ENCODE measurements at places on chromosomes 11 and 22. TPM values are rescaled to one million over a fixed set of nuclear protein-coding genes. Genes with fewer than 3 reads are reported as not detected.

DNA sequence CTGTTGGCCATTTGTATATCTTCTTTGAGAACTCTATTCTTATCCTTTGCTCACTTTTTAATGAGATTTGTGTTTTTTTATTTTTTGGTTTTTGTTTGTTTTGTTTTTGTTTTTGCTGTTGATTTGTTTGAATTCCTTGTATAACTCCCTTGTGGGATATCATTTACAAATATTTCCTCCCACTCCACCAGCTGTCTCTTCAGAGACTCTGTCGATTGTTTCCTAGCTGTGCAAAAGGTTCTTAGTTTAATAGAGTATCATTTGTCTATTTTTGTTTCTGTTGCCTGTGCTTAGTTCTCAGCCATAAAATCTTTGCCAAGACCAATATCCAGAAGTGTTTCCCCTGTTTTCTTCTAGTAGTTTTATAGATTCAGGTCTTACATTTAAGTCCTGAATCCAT lies 82.4 kb downstream of the ARHGAP32 start:
- H3K4me1 ChIP-seq = no peaks in the 10 kb centered on the region
- no peak overlapping the region for H3K4me3 ChIP-seq
- H3K27me3 ChIP-seq = no peaks in the 10 kb centered on the region
- H3K27ac ChIP-seq = no peak overlapping the region
- no peak for DNase-seq
- no peaks in the 10 kb centered on the region for H3K36me3 ChIP-seq

- no peak overlapping the region for H3K27ac ChIP-seq
- no peak for DNase-seq
- H3K36me3 ChIP-seq = no peaks in the 10 kb centered on the region
- H3K4me1 ChIP-seq = no peaks in the 10 kb centered on the region
- no peaks in the 10 kb centered on the region for H3K27me3 ChIP-seq
Observed at GRCh38 chr11:2256951-2257700, 13.3 kb downstream of the ASCL2 start.

DNA sequence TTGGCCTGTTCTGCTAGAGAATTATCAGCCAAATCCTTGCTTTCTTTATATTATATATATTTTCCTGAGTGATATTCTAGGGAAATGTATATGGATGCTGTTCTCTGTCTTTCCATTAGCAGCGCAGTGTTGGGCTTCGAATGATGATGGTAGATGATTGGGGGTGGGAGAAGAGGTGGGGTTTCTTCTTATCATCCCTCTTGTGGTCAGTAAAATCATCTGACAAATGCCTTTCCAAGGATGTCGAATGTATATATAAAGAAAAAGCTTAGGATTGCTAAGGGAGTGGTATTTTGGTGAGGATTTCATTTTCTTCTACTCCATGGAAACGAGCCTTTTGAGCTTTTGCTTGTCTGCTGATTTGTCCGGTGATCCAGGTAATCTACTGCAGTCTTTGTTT lies 48.9 kb downstream of the ARHGEF12 start:
- H3K4me1 ChIP-seq = peaks cover 74% of the 10 kb centered on the region
- H3K27me3 ChIP-seq = no peaks in the 10 kb centered on the region
- no peak for DNase-seq

GRCh38 chr11:24622262-24622661 lies 125.4 kb downstream of the LUZP2 start:
- H3K27ac ChIP-seq = no peak overlapping the region
- H3K4me1 ChIP-seq = no peaks in the 10 kb centered on the region
- no peak overlapping the region for H3K4me3 ChIP-seq
- no peaks in the 10 kb centered on the region for H3K27me3 ChIP-seq

DNA sequence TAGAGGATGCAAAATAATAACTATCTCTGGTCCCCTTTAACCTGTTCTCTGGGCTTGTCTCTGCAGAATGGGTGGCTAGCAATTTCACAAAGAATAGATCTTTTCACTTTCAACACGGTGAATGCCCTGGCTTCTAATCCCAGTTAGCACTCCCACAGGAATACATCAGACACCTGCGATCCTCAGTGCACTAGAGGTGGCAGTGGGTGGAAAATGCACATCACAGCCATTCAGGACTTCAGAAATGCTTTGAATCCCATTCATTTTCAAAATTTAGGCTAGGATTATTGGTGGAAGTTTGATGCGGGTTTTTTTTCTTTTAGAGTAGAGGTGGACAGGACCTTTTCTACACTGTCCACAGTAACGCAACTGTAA lies 55.1 kb downstream of the OPCML start:
- H3K27ac ChIP-seq = no peak overlapping the region
- H3K27me3 ChIP-seq = no peaks in the 10 kb centered on the region
- DNase-seq = no peak
- no peaks in the 10 kb centered on the region for H3K4me1 ChIP-seq
- H3K36me3 ChIP-seq = no peaks in the 10 kb centered on the region

Gene SLC22A6
- total RNA-seq = not detected

DNA sequence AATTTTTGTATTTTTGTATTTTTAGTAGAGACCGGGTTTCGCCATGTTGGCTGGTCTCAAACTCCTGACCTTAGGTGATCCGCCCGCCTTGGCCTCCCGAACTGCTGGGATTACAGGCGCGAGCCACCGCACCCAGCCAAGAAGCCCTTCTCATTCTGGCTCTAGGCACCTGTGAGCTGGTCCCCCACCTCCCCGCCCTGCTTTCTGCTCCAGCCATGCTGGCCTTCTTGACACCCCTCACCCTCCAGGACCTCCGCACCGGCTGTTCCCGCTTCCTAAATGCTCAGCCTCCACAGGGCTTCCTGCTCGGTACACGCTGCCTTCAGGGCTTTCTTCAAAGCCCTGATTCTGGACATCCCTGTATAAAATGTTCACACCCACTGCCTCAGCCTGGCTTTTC lies 5.5 kb upstream of the FXYD2 start:
- peaks cover 12% of the 10 kb centered on the region for H3K4me1 ChIP-seq
- no peaks in the 10 kb centered on the region for H3K27me3 ChIP-seq
- DNase-seq = no peak
- H3K36me3 ChIP-seq = no peaks in the 10 kb centered on the region
- no peak overlapping the region for H3K27ac ChIP-seq

DNA sequence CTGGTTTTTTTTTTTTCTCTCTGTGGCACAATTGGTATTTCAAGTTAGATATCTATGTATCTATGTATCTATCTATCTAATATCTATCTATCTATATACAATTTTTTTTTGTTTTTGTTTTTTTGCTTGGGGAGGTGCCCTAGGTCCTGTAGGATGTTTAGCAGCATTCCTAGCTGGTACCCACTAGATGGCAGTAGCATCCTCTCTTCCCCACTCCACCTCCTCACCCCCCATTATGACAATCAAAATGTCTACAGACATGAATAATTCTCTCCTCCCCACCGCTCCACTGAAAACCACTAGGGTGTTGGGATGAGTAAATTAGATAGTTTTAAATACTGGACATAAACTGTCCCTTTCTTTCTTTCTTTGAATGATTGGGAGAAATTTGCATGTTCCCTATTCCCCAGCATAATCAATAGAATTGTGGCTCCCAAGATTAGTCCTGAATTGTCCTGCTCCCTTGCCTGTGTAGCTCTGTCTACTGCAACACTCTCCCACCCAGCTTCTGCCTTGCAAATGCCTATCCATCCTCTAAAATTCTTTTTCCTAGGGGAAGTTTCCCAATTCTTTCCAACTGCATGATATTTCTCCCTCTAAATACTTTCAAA lies 1152.4 kb downstream of the LRRC4C start:
- DNase-seq = no peak
- no peak overlapping the region for H3K27ac ChIP-seq
- no peaks in the 10 kb centered on the region for H3K27me3 ChIP-seq
- no peaks in the 10 kb centered on the region for H3K4me1 ChIP-seq

DNA sequence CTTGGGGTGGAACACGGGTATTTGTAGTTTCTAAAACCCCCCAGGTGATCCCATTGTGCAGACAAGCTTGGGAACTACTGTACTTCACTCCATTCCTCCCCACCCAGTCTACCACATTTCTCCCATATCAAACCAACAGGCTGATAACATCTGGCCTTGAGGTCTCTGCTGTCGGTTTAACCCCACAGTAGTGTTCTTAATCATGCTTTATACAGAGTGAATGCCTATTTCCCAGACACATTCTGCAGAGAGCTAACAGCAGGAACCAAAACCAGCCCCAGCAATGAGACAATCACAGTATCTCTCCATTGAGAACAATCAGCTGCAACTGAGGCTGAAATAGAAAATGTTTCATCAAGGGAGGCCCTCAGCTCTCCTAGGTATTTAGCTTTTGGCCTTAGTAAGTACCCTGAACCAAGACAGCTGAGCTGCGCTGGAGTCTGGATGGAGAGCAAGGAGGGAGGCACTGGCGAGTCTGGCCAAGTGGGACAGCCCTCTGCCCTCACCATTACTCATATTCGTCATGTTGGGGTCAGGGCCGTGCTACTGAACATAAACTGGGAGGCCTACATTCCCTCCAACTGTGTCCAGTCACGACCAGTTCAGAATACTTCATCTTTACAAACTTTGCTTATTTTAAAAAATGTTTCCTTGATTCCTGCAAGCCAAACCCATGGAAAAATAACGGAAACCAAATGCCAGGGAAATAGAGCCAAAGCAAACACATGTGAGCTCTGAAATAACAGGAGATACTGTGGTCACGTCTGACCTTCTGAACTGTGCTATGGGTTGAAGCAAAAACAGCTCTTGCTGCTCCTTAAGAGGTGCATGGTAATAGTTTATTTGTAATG lies 81.0 kb downstream of the CCDC34 start:
- H3K4me1 ChIP-seq = no peaks in the 10 kb centered on the region
- DNase-seq = peak; percentile 30
- no peak overlapping the region for H3K4me3 ChIP-seq
- H3K27ac ChIP-seq = peak overlapping the region; percentile 53
- no peaks in the 10 kb centered on the region for H3K36me3 ChIP-seq
- no peaks in the 10 kb centered on the region for H3K27me3 ChIP-seq

DNA sequence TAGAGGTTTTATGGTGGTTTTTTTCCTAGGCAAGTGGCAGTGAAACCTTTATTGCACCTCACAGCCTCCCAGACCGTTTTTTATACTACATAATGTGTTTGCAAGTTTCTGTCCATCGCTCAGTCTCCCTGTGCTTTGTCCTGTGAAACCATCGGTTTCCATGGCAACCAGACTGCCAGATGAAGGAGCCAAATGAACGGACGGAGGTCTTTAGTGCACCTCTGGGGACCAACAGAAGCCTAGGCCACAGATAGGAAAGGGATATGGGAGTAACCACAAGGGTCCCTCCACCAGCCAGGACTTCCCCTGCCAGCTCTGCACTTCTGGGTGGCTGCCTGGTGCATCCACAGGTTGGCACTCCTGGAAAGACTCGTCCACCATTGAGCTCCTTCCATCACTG lies 165.0 kb downstream of the CHST1 start:
- no peaks in the 10 kb centered on the region for H3K4me1 ChIP-seq
- no peak overlapping the region for H3K27ac ChIP-seq
- H3K36me3 ChIP-seq = no peaks in the 10 kb centered on the region
- H3K27me3 ChIP-seq = no peaks in the 10 kb centered on the region
- DNase-seq = no peak

GRCh38 chr22:42985531-42985905 lies 29.4 kb downstream of the PACSIN2 start:
- no peak overlapping the region for H3K4me3 ChIP-seq
- H3K27ac ChIP-seq = no peak overlapping the region
- no peaks in the 10 kb centered on the region for H3K27me3 ChIP-seq
- DNase-seq = no peak

DNA sequence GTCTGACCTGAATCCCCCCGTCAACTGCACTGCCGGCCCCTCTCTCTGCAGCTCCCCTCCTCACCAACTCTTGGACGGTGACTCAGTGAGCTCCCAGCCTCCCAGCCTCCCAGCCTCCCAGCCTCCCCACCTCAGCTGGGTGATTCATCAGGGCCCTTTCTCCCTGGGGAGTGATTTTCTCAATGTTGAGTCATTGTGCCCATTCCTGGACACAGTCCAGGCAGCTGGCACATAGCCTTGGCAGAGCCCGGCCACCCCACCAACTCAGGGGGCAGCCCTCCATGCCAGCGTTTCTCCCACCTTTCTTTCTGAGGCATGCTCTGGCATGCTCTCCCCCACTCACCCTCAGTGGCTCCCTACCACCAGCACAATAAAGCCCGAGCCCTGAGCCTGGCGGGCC lies 30.7 kb downstream of the PDE2A start:
- no peak overlapping the region for H3K4me3 ChIP-seq
- H3K27ac ChIP-seq = no peak overlapping the region
- peaks cover 7% of the 10 kb centered on the region for H3K4me1 ChIP-seq
- no peaks in the 10 kb centered on the region for H3K27me3 ChIP-seq
- peak; percentile 28 for DNase-seq

Gene MGAT3
- 1.5 TPM for total RNA-seq

DNA sequence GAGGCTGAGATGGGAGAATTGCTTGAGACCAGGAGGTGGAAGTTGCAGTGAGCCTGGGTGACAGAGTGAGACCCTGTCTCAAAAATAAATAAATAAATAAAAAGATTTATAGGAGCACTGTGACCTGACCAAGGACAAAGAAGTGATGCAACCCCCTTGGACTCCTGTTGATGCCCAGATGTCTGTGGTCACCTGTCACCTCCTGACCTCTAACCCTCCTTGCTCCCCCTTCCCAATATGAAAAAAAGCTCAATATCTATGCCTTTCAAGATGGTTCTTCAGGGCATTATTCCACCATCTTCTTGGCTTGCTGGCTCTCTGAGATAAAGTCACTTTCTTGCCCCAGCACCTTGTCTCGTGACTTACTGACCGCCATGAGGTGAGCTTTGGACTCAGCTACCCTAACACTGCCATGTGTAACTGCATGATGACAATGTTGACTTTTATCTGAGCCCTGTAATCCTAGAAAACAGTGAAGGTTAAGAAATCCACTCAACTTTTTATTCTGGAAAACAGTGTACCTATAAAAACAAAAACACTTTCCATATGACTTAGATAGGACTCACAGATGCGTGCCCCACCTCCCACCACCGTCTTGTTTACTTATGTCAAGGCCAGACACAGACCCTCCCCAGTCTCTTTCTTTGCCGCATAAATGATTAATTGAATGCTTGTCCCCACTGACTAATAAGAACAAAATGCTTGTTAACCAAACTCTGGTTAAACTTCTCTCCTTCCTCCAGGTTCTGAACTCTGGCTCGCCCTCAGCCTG lies 360.5 kb downstream of the BUD13 start:
- no peaks in the 10 kb centered on the region for H3K4me1 ChIP-seq
- no peak overlapping the region for H3K27ac ChIP-seq

Gene SYTL2
- total RNA-seq = 3.2 TPM

Gene PKNOX2
- total RNA-seq = 30.1 TPM

GRCh38 chr22:32407312-32407711 lies 4.7 kb downstream of the RTCB start:
- peaks cover 18% of the 10 kb centered on the region for H3K4me1 ChIP-seq
- no peaks in the 10 kb centered on the region for H3K27me3 ChIP-seq
- H3K4me3 ChIP-seq = no peak overlapping the region

Gene CDC42EP1
- total RNA-seq = 11.6 TPM
